ENCODE measurements at places on chromosomes 6 and 20.

GRCh38 chr6:28985462-28986164, 19.5 kb downstream of the ZNF311 start:
- DNase-seq, result peak; percentile 55

DNA sequence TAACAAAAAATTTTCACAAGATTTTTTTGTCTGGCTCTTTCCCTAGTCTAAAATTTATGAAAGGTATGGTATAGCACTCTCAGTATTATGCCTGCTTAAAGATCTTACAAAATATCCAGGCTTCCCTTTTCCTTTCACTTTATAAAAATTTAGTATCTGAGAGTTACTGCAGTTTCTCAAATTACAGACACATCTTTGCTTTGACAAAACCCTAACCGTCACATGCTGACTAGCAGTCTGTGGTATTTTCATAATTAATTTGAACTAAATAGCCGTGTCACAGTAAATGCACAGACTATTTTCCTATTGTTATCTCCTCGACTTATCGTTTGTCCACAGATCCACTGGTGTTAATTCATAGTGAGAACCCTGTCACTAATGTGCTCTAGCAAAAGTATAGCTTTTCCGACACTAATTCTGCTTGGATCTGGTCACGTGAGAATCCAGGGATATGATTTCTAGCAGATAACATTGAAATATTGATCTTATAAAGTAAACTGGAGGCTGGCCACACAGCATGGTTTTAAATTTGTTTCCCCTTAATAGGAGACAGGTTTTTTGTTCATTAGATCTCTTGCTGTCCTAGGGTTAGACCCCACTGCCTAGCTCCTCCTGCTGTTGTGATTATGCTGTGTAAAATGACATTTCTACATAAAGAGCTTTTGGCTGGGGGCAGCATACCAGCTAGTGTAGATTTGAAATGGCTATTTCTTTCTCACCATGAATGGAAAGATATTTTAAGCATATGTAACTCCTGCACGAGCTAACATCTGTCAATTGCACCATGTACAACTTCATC, 340.6 kb upstream of the SASH1 start:
- no peak for DNase-seq

GRCh38 chr20:19566226-19566945, 191.7 kb upstream of the RIN2 start:
- DNase-seq, result no peak

- no peak for DNase-seq
Measured at GRCh38 chr6:54083287-54083686, 28.0 kb upstream of the MLIP start.

DNA sequence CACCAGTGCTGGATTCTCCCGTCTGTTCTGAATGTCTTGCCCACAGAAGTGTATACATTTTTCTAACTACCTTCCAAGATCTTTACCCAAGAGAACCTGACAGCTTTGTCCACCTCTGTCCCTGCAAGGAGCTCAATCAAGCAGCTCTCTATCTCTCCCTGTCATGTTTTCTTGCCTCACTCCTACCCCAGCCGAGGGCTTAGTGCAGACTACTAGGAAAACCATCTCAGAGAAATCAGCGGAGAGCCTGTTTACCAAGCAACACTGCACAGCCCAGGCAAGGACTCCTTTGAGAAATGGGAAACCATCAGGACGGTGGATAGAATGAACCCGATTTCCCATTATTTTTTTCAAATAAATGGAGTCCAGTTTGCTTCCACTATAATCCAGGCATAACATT, 250.7 kb upstream of the JARID2 start:
- no peak for DNase-seq

- no peak for DNase-seq
Measured at GRCh38 chr6:11397622-11398450, 139.7 kb upstream of the TMEM170B start.

DNA sequence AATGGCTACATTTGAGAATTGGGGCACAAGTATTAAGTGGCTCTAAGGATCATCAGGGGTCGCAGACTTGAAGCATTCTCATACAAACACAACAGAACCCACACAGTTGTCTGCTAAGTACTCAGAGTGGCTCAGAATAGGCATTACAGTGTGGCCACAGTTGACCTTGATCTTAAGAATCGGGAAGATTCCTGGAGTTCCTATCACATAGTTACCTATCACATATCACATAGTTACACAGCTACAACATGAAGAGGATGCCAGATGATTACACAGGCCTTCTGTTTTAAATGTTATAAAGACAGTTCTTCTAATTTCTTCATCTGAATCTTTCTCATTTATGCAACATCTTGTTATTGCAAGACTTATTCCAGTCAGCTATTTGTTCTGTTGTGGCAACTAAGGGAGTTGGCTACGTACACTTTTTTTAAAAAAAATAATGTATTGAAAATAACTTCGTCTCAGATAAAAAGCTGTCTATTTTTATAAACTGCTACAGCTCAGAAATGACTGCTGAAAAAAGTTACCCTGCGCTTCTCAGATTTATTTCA, 129.0 kb downstream of the REV3L start:
- no peak for DNase-seq

- no peak for DNase-seq
Measured at GRCh38 chr6:68544450-68544849, 90.6 kb upstream of the ADGRB3 start.

- DNase-seq, result no peak
Measured at GRCh38 chr20:6756693-6757595, 10.5 kb upstream of the BMP2 start.

GRCh38 chr20:62281161-62281933, 21.4 kb upstream of the ADRM1 start:
- DNase-seq, result no peak

Data from GOT3 (cell line).